ENCODE measurements at places on chromosomes 12 and 14.
A peak's percentile ranks its signal among the peaks of the same experiment; 100 is the strongest.

DNA sequence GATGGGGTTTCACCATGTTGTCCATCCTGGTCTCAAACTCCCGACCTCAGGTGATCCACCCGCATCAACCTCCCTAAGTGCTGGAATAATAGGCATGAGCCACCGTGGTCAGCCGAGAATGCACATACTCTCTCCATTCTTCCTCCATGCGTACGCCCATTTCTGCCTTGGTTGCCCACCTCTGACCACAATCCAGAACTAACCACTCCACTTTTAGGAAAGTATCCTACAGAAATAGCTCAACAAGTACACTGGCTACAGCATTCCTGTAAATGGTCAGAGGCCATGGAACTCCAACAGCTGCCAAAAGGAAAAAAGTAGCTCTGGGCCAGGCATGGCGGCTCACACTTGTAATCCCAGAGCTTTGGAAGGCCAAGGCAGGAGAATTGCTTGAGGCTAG lies 60.7 kb downstream of the IRF2BPL start:
- H3K27ac ChIP-seq: no peak overlapping the region
- DNase-seq: no peak
- no peaks in the 10 kb centered on the region for H3K36me3 ChIP-seq
- no peaks in the 10 kb centered on the region for H3K27me3 ChIP-seq

DNA sequence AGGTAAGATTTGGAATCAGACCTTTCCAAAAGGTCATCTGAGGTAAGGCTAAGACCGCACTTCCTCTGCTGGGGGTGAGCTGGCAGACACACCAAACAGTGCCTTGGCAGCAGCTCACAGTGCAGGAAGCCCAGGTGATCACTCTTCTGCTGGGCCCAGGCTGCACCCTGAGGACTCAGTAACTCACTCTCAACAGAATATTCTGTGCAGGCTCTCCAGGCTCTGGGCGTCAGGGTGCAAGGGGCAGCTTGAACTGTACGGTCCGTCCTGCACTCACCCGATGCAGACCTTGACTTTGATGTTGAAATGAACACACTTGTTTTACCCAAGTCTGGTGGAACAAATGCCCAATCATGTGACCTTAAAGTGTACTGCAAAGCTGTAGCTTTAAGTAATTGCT lies 6.0 kb downstream of the ALKBH2 start:
- peaks cover 13% of the 10 kb centered on the region for H3K4me1 ChIP-seq
- DNase-seq: no peak
- peaks cover 16% of the 10 kb centered on the region for H3K36me3 ChIP-seq
- no peaks in the 10 kb centered on the region for H3K27me3 ChIP-seq
- no peak overlapping the region for H3K27ac ChIP-seq

DNA sequence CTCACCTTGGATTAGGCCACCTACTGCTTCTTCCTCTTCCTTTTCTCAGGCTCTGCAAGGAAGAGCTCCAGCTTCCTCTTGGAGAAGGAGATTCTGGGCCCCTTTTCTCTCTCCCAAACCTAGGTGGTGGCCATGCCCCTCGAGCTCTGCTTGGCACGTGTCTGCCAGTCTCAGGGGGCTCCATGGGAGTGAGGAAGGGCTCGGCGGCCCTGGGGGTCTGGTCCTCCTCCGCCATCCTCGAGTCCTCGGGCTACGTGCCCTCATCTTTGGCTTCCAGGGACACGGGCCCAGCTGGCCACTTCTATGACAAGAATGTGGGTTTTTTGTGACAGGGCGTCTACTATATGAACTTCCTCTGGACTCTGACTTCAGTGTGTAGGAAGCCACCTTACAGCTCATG lies 34.3 kb downstream of the HSP90AA1 start:
- no peak overlapping the region for H3K27ac ChIP-seq
- DNase-seq: no peak
- H3K36me3 ChIP-seq: peaks cover 30% of the 10 kb centered on the region
- no peak overlapping the region for H3K4me3 ChIP-seq
- peaks cover 19% of the 10 kb centered on the region for H3K4me1 ChIP-seq

GRCh38 chr14:60485598-60486251 lies at the start of gene C14orf39:
Gene C14orf39, minus strand, starts transcription at chr14:60486063. Its CDS starts 985 bp downstream, at chr14:60485078.
- H3K27ac ChIP-seq: no peak within 1 kb of the TSS
- peak within 1 kb of the TSS; percentile 70 for H3K4me3 ChIP-seq
- peak; percentile 57 for DNase-seq

DNA sequence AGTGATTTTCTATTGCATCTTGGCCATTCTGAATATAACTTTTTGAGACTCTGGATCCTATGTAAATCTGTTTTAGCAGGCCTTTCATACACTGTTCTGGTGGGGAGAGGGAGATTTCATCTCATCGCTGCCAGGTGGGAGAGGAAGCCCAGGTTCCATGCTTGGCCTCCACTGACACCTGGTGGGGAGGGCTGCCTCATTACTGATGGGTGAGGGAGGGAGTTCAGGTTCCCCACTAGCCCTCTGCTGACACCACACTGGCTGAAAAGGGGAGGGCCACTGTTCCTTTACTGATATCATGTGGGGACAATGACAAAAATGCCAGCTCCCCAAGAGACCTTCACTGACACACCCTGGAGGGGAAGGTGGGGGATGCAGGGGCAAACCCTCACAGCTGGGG lies 2.4 kb upstream of the GALNT8 start:
- H3K4me3 ChIP-seq: no peak overlapping the region

- H3K27me3 ChIP-seq: peaks cover 13% of the 10 kb centered on the region
- H3K4me1 ChIP-seq: peaks cover 2% of the 10 kb centered on the region
- no peak overlapping the region for H3K4me3 ChIP-seq
- no peak for DNase-seq
- H3K36me3 ChIP-seq: no peaks in the 10 kb centered on the region
Measured at GRCh38 chr14:99722741-99723140, 38.6 kb downstream of the CYP46A1 start.

DNA sequence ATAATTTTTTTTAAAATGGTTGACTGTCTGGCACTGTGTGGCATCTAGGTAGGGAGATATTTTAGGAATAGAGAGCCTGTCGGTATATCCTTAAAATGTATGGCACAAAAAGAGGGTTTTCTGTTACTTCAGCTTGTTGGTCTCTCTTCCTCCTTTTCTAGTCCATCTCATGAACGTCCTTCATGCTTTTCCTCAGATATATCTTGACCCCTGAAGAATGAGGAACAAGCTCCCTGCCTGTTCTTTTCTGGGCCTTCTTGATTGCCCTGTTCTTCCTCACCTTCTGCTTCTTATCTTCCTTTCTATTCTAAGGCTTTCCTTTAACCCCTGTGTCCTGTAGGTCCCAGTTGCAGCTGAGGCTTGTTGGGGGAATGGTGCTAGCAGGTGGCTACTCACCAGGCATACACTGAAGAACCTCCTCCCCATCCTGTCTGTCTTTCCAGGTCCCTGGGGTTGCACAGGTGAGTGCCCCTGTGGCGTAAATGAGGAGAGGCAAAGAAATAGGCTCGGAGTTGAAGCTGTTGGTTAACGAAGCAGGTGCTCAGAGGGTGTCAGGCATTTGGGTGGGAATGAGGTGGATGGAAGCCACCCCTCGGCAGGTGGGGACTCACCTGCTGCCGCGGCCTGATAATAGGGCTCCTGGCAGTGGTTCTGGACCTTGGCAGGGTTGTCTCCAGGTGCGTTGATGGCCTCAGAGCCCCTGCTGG lies 7.2 kb upstream of the C1R start:
- peaks cover 20% of the 10 kb centered on the region for H3K36me3 ChIP-seq
- H3K27ac ChIP-seq: no peak overlapping the region
- no peak for DNase-seq
- no peaks in the 10 kb centered on the region for H3K4me1 ChIP-seq
- H3K27me3 ChIP-seq: no peaks in the 10 kb centered on the region

DNA sequence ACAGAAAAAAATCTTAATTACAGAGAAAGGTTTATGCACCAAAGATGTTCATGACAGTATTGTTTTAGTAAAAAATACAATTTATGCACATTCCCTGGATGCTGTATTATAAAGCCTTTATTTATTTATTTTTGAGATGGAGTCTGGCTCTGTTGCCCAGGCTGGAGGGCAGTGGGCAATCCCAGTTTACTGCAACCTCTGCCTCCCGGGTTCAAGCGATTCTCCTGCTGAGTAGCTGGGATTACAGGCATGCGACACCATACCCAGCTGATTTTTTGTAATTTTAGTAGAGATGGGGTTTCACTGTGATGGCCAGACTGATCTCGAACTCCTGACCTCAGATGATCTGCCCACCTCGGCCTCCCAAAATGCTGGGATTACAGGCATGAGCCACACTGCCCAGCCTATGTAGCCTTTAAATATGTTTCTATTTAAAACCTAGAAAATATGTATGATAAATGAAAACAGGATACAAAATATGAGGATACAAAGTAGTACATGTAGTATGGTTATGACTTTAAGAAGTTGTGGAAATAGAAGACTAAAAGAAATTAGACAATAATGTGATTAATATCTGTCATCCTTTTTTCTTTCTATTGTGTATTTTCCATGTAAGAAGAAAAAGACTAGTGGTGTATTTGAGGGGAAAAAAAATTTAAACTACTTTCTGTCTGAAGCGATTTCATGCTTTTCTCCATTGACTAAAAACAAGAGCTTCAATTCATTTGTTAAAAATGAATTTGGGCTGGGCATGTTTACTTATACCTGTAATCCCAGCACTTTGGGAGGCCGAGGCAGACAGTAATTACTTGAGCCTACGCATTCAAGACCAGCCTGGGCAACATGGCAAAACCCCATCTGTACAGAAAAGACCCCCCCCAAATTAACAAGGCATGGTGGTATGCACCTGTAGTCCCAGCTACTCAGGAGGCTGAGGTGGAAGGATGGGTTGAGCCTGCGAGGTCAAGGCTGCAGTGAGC lies 13.1 kb downstream of the ATF1 start:
- H3K27me3 ChIP-seq: no peaks in the 10 kb centered on the region
- peaks cover 31% of the 10 kb centered on the region for H3K36me3 ChIP-seq
- H3K4me1 ChIP-seq: peaks cover 1% of the 10 kb centered on the region
- DNase-seq: no peak

DNA sequence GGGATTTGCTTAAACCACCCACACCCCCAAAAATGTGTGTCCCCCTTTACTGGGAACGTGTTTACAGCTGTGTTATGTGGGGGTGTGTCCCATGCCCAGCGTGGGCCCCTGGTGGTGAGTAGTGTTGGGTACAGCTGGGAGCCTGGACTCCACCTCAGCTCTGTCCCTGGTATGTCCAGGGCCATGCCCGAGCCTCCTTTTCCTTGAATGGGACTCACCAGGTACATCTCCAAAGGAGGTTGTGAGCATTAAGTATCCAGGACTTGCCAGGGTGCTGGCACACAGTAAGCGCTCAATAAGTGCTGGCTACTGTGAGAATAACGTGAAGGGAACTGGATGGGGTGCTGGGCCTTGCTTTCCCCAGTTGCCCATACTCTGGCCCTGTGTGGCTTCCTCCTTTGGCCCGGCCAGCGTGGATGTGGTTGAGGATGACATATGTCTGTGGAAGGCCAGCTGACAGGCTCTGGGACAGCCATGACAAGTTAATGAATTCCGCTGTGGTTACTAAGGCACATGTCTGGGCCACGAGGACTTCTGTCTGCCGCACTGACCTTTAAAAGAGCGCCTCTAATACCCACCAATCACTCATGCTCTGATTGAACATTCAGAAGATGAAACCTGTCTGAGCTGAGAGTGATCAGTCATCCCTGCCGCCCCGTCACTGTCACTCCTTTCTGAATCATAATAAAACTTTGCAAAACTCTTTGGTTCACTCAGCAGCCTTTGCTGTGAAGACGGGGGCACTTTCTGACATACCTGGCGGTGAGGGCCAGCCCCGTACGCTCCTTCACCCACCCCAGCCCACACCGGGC lies 74.7 kb downstream of the DIO3 start:
- H3K27ac ChIP-seq: no peak overlapping the region
- DNase-seq: no peak
- no peaks in the 10 kb centered on the region for H3K36me3 ChIP-seq
- peaks cover 8% of the 10 kb centered on the region for H3K27me3 ChIP-seq

- no peaks in the 10 kb centered on the region for H3K36me3 ChIP-seq
- peak overlapping the region; percentile 65 for H3K4me3 ChIP-seq
- peak overlapping the region; percentile 65 for H3K27ac ChIP-seq
- peaks cover 48% of the 10 kb centered on the region for H3K4me1 ChIP-seq
- no peak for DNase-seq
Measured at GRCh38 chr12:30927222-30927611, 669 bp downstream of the TSPAN11 start.

- H3K4me3 ChIP-seq: no peak overlapping the region
- no peak overlapping the region for H3K27ac ChIP-seq
- peaks cover 2% of the 10 kb centered on the region for H3K36me3 ChIP-seq
- peaks cover 32% of the 10 kb centered on the region for H3K4me1 ChIP-seq
Measured at GRCh38 chr12:75632442-75632841, 121.0 kb upstream of the KRR1 start.

GRCh38 chr12:8696442-8697090 lies 1.2 kb upstream of the RIMKLB start:
- H3K27me3 ChIP-seq: no peaks in the 10 kb centered on the region
- DNase-seq: no peak
- peak overlapping the region; percentile 97 for H3K27ac ChIP-seq
- H3K4me1 ChIP-seq: peaks cover 53% of the 10 kb centered on the region

- H3K27ac ChIP-seq: no peak overlapping the region
- peaks cover 48% of the 10 kb centered on the region for H3K4me1 ChIP-seq
- no peak for DNase-seq
- H3K36me3 ChIP-seq: no peaks in the 10 kb centered on the region
- H3K4me3 ChIP-seq: no peak overlapping the region
Measured at GRCh38 chr14:32407130-32407529, 78.0 kb downstream of the AKAP6 start.

- H3K4me1 ChIP-seq: peaks cover 31% of the 10 kb centered on the region
- H3K4me3 ChIP-seq: no peak overlapping the region
- no peaks in the 10 kb centered on the region for H3K27me3 ChIP-seq
Measured at GRCh38 chr14:52693036-52693435, 2.3 kb downstream of the ERO1A start.

All from mesothelial cell of epicardium (in vitro differentiated cells).